Subcutaneous preadipocyte (primary cell): ENCODE measurements at places on chromosomes 12 and 14. TPM values are rescaled to one million over a fixed set of nuclear protein-coding genes. Genes with fewer than 3 reads are reported as not detected.

The IRAK4 gene
- total RNA-seq, result 17.6 and 19.4 TPM in 2 replicates

The WIF1 gene
- total RNA-seq, result 0.37 and 2.0 TPM in 2 replicates

The HPD gene
- 0.39 and 1.5 TPM in 2 replicates for total RNA-seq

The POTEG gene
- total RNA-seq, result not detected in 2 replicates
